Activated CD4-positive, alpha-beta memory T cell treated with anti-CD3 and anti-CD28 coated beads, Interleukin-2, amount 10 ng/mL, durations not matched to agents 7 days and 5 days (primary cell): ENCODE measurements at places on chromosomes 1 and 21. TPM values are rescaled to one million over a fixed set of nuclear protein-coding genes. Genes with fewer than 3 reads are reported as not detected.

- no peak for DNase-seq
These were observed 9.6 kb upstream of the ECE1 start for GRCh38 chr1:21299780-21300395.

AKR7A2 gene
- 43.9 TPM for total RNA-seq

GRCh38 chr1:156851779-156852417 is 7.0 kb downstream of the INSRR start:
- DNase-seq = no peak

GRCh38 chr21:21028275-21028820 is 30.1 kb downstream of the NCAM2 start:
- DNase-seq = no peak

GRCh38 chr1:218371927-218372672 is 27.0 kb downstream of the TGFB2 start:
- no peak for DNase-seq

GBP1 gene
- 141 TPM for total RNA-seq

- no peak for DNase-seq
These were observed 96.9 kb upstream of the SLC25A33 start for GRCh38 chr1:9442278-9442846.
